A172 (cell line): ENCODE measurements at places on chromosomes 5 and 9. TPM values are rescaled to one million over a fixed set of nuclear protein-coding genes. Genes with fewer than 3 reads are reported as not detected.

GRCh38 chr5:139919308-139919707, 123.7 kb downstream of the PSD2 start:
- no peak for DNase-seq

GRCh38 chr9:99750526-99750925, 71.2 kb upstream of the NR4A3 start:
- no peak for DNase-seq

The ZNF483 gene
- total RNA-seq = 0.53 and 0.77 TPM in 2 replicates

DNA sequence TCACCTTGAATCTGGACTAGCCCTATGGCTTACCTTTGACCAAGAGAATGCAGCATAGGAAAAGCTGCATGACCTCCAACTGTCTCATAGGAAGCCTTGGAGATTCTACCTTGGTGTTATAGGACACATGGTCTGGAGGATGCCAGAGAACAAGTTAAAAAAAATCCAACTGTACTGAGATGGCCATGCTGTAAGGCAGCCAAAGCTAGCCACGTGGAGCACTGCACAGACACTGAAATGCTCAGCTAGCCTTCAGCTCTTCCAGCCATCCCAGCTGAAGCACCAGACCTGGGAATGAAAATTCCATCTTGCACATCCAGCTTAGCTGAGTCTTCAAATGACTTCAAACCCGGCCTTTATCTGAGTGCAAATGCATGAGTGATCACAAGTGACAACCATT, 6.0 kb upstream of the GRAMD2B start:
- no peak for DNase-seq

GRCh38 chr5:148414833-148415232, 31.1 kb downstream of the FBXO38 start:
- no peak for DNase-seq

The ACTBL2 gene
- 0.05 TPM in 1 of 2 replicates, not detected in the other for total RNA-seq

GRCh38 chr9:134877541-134877940, 3.1 kb upstream of the FCN2 start:
- no peak for DNase-seq

DNA sequence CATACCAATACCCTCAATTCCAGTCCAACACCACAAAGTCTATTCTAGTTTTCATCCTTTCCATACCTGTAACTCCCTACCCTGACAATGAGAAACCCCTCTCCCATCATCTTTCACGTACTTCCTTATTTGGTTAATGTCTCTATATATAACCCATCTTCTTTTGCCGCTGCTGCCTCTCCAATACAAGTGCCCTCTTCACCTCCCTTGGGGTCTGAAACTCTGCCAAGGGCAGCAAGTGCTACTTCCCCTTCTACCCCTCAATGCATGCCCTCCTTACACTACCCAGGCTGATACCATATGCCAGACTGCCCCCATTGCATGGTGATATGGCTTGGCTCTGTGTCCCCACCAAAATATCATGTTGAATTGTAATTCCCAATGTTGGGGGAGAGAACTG, 24.4 kb upstream of the SMIM15 start:
- no peak for DNase-seq

DNA sequence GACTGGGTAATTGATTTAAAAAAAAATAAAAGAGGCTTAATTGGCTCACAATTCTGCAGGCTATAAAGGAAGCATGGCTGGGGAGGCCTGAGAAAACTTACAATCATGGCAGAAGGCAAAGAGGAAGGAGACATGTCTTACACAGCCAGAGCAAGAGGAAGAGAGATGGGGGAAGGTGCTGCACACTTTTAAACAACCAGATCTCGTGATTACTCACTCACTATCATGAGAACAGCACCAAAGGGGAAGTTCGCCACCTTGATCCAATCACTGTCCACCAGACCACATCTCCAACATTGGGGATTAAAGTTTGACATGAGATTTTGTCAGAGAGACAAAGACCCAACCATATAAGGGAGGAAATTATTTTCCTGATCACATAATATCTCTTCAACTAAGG, 138.8 kb upstream of the NR4A3 start:
- no peak for DNase-seq

The IFNK gene
- total RNA-seq = not detected in 2 replicates

DNA sequence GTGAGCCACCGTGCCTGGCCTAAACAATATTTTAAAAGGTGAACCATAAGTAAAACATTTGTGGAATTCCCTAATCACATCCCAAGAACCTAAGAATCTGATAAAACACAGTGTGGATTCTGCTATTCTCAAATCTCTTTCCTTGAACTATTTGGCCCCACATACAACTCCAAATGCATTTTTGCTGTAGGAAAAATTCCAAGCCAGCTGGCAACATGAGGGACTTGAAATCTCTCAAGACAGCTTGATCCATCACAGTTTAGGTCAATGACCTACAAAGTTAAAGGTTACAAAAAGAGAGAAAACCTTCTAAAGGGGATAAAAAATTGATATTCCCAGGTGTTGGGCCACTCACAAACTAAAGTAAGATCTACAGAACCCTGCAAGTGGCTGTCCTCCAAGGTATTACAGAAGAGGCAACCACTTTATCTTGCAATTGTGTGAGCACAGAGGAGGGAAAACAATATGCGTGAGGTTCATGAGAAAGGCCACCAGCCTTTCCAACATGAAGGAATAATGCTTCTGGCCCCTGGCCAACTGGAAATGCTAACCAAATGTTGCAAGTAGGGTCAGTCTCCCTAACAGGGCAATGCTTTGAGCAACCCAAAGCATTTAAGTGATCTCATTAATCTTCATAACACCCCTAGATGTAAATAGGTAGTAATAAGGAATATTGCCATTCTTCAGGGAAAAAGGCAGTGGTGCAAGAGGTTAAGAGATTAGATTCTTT, 221.4 kb downstream of the SEMA5A start:
- peak; percentile 40 for DNase-seq

DNA sequence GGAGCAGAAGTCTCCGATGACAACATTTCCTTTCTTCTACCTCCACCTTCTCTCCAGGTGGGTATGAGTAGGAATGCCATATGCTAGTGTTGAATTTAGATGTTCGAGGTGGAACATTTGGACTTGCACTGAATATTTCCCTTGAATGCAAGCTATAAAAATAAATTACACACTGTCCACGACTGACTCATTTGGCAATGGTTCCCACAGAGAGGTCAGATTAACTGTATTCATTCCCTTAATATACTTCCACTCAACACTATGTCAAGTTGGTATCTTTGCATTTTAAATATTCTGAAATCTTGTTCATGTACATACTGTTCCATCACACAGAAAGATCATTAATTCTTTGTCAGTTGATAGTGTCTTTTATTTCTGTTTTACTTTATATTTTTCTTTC, 222.6 kb upstream of the PIK3R1 start:
- no peak for DNase-seq

GRCh38 chr5:144142139-144142823, 28.2 kb downstream of the YIPF5 start:
- peak; percentile 43 for DNase-seq

- DNase-seq = no peak
Observed at GRCh38 chr5:154502180-154502579, 24.2 kb upstream of the HAND1 start.

The HTR1A gene
- not detected in 2 replicates for total RNA-seq

The SLC30A5 gene
- 88.0 and 93.4 TPM in 2 replicates for total RNA-seq

DNA sequence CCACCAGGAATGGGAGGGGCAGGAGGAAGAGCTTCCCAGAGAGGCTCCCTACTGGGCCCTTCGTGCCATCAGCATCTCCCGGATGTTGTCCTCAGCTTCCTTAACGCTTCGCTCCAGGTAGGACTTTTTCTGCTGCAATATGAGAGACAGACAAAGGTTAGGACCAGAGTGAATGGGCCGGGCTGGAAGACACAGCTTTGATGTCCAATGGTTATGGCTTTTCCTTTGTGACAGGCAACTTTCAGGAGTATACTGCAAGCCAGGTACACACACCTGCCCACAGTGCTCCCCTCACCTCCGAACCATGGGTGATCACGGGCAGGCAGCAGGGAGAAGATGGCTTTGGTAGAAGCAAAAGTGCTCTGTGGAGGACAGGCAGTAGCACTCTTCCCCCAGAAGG, 57.0 kb downstream of the PFDN1 start:
- no peak for DNase-seq

GRCh38 chr5:180090769-180091546, 19.4 kb upstream of the RNF130 start:
- DNase-seq = peak; percentile 32

The CDHR2 gene
- 0.12 TPM in 1 of 2 replicates, not detected in the other for total RNA-seq

DNA sequence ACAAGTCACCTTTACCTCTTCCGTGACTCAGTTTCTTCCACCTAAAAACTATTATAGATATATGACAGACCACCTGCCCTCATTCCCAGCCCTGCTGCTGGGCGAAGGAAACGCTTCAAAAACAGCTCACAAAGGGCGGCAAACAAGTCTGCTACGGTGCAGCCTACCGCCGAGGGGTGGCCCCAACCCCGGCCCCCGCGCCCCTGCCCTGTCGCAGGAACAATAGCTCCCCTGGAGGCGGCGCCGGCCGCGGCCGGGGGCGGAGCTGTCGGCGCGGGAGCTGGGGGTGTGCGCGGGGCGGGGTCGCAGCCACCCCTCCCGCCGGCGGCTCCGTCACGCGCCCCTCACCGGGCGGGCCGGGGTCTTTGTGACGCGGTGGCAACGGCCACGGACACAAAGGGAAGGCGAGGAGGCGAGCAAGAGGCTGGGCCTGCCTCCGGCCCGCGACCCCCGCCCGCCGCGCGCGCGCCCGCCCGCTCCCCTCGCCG, at the start of gene TMEFF1:
TMEFF1 (plus strand) TSS at position 362 of the 488 bp plus-strand sequence. CDS start 396 bp downstream, outside the sequence.
- DNase-seq = peak; percentile 31

DNA sequence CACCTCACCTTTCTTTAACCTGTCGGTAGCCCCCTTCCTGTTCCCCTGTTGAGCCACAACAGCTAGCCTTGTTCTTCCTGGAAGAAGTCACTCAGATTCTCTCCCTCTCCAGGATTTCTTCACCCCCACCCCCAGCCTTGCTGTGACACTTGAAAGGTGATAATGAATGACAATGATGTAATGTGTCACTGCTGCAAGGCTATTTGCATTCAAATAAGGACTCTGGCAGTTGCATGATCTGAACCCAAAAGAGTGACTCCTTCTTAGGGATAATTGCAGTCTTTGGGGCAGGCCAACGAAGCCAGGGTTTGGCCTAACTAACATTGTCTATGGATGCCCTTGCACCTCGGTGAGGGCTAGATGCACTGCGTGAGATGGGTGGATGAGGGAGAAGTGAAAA, 154.4 kb upstream of the CLINT1 start:
- no peak for DNase-seq

The SPINK4 gene
- not detected in 2 replicates for total RNA-seq

DNA sequence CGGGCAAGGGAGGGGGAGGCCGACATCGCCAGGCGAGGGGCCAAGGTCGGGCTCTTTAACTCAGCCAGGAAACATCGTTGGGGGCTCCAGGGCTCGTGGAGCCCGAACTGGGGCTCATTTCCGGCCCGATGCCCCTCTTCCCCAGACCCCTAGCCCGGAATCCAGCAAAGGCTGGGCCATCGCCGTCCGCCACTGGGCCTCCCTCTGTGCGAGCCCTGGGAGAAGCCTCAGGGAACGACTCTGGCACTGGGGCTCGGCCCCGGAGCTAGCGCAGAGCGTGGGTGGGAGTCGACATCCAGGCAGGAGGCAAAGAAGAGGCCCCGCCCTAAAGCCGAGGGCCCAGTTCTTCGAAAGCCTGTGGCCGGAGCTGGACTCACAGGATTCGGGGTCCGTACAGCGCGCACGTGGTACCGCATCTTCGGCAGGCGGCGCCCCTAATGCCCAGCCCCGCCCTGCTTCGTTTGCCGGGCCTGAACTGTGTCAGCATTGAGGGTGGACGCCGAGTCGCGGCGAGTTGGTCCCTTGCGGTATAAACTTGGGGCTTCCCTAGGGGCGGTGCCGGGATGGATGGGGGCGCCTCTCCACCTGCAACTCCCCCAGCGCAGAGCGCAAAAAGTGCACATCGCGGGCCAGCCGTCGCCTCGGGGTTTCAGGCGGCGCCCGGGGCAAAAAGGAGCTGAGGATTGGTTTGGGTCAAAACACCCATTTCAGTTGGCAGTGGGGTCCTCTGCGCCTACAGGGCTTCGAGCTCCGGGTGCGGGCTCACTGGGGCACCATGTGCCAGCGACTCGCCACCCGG, 3.6 kb upstream of the PAX5 start:
- DNase-seq = no peak

GRCh38 chr9:84590706-84591105, 78.8 kb upstream of the NTRK2 start:
- no peak for DNase-seq

The SMIM3 gene
- total RNA-seq = 11.4 and 26.2 TPM in 2 replicates

The ZFP37 gene
- 3.4 and 4.9 TPM in 2 replicates for total RNA-seq

DNA sequence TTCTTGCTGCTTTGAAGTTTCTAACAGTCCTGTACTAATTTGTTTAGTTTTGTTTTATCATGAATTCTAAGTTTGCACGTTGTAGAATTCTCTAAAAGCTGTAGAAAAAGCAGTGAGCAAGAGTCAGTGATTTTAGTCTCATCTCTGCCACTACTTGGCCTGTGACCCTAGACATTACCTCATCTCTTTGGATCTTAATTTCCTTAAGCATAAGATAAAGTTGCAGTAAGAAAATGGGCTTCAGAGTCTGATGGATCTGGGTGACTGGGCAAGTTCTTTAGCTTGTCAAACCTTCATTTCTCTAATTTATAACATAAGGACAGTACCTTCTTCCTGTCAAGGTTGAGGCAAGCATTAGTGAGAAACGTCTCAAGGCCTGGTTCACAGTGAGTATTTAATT, 247.9 kb downstream of the DMRT2 start:
- no peak for DNase-seq

DNA sequence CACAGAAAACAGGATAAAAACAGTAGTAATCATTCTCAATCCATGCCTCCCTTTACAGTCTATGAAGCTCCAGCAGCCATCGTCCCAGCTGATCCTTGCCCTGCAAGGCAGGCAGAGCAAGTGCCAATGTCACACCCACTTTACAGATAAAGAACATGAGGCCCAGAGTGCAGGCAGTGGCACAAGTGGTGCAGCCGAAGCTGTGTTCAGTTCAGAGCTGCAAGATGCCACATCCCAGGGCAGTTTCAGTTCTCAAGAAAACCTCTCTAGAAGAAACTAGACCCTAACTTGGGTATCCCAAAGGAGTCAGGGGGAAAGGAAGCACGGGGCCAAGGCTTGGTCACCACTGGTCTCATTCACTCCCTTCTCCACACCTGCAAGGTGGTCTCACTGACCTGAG, 34.6 kb upstream of the CPLX2 start:
- no peak for DNase-seq

- no peak for DNase-seq
Observed at GRCh38 chr5:103291606-103292005, 33.0 kb downstream of the MACIR start.

DNA sequence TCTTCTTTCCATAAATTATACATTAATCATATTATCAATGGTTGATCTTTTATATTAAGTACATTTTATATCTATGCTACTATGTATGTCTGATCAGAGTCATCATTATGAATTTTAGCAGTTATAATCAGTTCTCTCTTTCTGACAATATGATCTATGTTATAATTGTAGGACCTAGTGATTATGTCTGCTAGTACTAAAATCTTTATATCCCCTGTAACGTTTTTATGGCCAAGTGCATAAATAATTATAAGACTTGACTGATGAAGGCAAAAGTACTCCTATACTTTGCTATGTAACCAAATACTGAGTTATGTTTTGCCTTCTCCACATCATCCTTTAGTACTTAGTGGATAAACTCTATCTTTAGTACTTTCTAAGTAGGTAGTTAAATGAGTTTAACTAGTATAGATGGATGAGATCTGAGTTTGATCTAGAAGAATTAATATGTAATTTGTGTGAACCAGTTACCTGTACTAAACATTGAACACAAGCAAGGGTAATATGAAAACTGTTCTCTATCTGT, 75.4 kb downstream of the SLF1 start:
- no peak for DNase-seq

- no peak for DNase-seq
Observed at GRCh38 chr9:14311956-14312685, 1.8 kb downstream of the NFIB start.
